ENCODE measurements at places on chromosomes 2 and 18.
A peak's percentile ranks its signal among the peaks of the same experiment; 100 is the strongest.

GRCh38 chr2:102795641-102796040 is 33.8 kb downstream of the TMEM182 start:
- no peak for DNase-seq

DNA sequence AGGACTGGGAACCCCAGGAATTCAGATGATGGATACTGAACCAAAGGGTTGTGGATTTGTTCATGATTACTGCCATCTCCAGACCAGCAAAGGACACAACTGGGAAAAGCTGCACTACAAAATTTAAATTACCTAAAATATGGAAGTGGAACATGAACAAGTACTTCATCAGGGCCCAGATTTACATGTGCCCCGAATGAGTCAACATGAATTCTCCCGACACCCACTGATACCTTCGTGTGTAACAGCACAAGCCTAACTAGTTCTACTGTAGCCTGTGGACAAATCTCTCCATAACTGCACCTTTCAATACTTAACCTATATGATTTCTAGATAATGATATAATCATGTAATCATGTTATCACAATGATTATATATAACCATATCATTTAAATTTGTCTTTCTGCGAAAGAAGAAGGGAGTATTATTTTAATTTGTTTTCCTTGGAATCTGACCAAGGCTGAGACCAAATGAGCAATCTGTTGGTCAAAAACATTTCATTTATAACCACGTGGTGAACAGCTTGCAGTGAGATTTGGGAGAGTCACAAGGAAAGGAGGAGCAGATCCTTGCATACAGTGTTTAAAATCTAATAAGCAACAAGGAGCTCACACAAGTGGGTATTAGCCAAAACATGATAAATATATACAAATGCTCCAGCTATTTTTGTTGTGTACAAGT is 70.5 kb downstream of the CACNB4 start:
- no peak for DNase-seq

DNA sequence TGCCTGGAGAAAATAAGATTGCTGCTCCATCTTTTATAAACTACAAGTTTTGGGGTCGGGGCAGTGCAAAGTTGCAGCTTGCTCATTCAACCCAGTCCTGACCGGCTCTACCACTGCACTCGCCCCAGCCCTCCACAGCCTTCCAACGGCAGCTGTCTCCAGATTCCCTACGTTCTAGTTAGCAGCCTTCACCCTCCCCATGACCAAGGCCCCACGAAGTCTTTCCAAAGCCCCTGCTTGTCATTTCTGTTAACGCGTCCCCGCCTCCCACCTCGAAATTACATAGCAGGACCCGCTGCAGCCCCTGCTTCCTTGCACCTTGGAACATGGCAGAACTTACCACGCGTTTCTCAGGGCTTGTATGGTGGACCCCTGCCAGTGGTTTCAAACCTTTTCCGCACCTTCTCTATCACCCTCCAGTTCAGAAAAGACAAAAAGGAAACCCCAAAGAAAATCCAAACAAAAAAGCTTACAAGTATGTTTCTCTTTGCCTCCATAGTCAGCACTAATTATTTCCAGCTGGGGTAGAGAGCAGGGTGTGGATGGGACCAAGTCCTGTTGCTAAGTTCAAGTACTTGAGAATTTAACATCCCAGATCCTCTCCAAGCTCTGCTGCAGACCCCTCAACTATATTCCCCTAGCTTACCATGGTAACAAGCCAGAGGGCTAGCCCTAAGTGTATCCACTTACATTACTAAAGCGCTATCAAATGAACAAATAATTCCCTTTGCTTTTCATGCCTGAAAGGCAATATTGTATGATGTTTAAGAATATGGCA is 161.5 kb downstream of the TGIF1 start:
- no peak for DNase-seq

DNA sequence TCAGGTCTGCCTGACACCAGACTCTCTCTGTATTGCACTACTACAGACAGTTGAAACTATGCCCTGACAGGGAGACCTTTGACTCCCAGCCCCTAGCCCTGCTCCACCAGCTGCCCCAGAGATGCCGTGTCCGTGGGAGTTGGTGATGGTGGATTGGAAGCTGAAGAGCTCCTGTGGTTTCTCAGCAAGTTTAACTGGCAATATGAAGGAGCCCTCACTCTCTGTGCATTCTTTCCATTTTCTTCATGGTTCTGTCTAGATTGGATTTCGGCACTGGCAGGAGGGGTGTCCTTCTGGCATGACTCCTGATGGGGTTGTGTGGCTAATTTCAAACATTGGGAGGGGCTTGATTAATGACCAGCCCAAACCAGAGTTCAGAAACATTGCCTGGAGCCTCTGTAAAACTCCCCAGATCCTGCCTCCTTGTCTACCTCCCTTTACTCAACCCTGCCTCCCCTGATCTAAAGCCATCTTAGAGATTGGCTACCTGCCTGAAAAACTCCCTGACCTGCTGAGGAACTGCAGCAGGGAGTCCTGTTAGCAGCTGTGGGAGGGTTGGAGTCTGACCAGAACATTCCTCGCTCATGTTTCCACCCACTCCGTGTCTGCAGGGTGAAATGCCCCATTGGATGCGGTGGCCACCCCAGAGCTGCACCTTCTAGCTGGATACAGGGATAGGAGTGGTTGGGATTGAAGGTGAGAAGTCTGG is 206.9 kb upstream of the SPRED2 start:
- DNase-seq: no peak

GRCh38 chr2:71570511-71570910 is 117.2 kb downstream of the DYSF start:
- no peak for DNase-seq

DNA sequence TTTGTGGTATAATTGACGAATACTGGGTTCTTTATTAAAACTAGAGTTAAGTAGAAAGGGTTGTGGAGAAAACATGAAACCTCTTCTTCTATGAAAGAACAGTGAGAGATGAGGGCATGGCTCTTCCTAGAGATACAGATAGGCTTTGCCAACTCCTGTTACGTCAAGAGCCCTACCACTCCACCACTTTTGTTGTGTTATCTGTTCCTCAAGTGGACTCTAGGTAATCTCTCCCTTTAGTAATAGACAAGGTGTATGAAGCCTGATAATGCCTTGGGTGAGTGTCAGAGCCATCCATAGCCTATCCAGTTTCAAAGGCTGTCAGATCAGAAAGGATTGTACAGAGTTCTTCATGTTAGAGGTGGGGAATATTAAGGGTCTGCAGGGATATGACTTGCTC is 176.4 kb downstream of the SETBP1 start:
- no peak for DNase-seq

GRCh38 chr18:10840743-10841142 is 308.6 kb downstream of the PIEZO2 start:
- DNase-seq: no peak

DNA sequence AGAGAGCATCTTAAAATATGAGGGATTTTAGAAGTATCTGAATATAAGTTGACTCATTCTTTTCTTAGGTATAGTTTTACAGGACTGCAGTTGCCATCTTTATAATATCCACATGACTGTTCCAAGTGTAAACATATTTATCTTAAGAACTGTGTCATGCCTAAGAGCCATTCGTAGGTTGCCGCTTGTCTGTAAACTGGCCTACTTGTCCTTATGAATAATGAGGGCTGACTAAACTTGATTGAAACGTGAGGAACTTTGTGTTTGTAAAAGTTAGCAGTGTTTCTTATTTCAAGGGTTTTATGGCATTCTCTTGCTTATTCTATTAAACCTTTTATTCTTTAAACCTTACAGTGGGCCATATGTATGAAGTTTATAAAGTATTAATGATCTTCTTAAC is 99.6 kb downstream of the MAP3K20 start:
- no peak for DNase-seq

- DNase-seq: no peak
Observed at GRCh38 chr2:120480346-120480902, 134.5 kb downstream of the INHBB start.

DNA sequence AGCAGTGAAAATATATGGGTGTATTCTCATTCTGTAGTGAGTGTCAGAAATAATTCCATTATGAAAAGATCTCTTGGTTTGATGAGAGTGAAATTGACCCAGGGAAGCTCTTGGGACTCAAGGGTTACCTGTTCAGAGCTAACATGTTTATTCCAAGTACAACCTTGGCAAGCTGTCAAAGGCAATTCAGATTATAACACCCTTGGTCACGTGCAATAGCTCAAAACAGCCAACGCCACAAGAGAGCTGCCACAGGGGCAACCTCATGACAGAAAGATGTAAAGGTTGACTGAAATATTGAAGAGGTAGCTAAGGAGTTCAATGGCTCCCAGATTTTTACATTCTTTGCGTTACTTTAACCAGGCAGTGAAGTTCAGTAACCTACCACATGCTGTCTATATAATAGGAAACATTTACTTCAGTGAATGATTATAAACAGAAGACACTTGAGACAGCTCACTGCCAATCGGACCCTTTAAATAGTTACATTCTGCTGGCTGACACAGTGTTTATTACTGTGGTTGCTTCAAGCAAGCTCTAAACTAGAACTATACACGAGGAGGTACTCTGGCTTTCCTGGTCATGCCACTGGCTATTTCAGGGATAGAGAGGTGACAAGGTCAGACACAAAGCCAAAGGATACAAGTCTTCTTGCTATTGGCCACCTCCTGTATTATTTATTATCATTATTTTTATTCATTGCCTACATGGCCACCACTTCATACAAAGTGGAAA is 187.3 kb downstream of the PID1 start:
- peak; percentile 59 for DNase-seq

DNA sequence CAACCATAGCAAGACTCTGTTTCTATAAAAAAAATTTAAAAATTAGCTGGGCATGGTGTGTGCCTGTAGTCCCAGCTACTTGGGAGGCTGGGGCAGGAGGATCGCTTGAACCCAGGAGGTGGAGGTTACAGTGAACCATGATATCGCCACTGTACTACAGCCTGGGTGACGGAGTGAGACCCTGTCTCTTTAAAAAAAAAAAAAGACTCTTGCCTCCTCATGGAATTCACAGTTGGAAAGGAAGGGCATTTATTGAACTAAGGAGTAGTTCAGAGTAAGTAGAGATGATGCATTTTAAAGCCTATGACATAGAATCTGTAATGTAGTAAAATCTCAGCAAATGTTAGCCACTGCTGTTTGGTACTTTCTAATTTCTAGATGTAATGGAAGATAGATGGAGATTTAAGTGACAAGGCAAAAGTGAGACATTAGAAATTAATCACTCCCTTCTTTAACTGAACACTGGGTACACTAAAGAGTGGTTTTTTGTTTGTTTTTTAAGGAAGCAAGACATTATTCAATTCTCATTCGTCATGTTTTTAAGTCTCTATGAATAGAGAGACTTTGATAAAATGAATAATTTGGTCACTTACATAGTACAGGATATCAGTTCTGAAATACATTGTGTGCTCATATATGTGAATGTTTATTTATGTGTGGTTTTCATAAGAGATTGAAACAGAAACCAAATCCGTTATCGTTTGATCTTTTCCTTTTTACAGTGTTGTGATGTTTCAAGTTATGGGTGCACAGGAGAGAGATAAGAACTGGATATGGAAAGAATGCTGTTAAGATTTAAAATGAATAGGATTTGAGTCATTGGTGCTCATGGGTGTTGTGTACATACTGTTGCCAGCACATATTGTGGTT is 186.1 kb upstream of the STON1 start:
- DNase-seq: no peak

DNA sequence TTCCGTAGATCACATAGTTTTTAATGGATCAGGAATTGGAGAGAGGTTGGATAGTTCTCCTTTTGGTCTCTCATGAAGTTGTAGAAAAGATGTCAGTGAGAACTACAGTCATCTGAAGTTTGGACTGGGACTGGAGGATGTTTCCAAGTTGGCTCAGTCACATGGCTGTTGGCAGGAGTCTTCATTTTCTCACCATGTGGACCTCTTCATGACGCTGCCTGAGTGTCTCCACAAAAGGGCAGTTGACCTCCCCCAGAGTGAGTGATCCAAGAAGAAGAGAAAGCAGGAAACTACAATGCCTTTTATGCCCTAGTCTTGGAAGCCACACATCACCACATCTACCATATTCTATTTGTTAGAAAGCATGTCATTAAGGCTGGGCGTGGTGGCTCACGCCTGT is 171.7 kb downstream of the EPHA4 start:
- DNase-seq: no peak

GRCh38 chr2:177617849-177618248 is 225.3 kb downstream of the AGPS start:
- no peak for DNase-seq

GRCh38 chr2:236769981-236770671 is 200.5 kb downstream of the ACKR3 start:
- no peak for DNase-seq

DNA sequence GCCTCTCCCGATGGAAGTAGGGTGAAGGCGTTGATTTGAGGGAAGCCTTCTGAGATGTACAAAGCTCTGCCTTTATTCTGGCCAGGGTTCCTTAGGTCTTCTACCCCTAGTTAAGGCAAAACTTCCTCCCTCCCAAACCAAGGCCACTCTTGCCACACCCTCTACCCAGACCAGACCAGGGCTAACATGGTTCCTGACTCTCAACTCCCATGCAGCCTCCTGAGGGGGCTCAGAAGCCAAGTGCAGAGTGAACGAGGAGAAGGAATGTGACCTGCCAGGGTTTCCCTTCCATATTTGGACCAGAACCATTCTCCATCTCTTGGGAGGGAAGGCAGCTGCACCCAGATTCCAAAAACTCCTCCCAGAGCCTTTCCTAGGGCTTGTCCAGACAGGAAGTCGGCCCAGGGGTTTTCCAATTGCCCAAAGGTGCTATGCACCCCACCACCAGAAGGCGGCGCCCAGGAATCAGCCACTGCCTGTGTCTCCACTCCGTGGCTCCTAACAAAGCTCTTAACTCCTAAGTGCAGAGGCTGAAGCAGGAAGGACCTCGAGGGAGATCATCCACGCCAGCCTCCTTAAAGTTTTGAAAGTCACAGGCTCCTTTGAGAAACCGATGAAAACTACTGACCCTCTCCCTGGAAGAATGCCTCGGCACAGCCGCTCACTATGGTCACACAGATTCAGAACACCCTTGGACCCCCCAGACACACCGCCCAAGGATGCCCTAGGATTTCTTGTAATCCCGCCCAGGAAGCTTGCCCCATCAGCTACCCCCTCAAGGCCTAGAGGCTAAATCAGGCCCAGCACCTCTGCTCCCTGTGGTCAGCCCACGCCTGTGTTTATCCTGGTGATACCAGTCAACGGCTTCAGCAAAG is 157.8 kb downstream of the SMAD2 start:
- DNase-seq: no peak

- DNase-seq: no peak
Observed at GRCh38 chr2:213934560-213934959, 476.3 kb upstream of the VWC2L start.

DNA sequence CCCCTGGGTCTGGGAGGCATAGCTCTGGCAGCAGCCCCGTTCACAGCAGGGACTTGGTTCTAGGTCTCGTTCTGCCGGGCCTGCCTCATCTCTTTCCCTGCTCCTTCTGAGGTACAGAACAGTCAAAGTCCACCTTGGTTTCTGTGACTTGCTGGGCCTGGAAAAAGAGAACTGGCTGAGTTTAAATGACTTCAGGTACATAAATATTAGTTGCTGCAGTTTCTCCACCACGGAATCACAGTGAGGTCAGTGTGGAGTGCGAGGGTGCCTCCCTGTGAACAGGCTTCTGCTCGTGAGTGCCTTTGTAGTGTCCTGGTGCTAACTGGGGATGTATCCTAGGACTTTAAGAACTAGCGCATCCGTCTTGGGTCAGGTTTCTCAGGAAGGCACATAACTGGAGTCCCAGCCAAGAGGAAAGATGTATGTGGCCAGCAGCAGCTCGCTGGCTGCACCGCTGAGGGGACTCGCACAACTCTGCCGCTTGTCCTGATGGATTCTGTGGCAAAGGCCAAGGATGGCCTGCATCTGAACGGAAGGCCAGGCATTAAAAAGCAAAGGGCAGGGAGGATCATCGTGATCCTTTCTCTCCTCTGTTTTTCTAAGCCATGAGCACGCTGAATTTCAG is 188.6 kb downstream of the SH3RF3 start:
- DNase-seq: no peak
